Kidney glomerular epithelial cell (primary cell): ENCODE measurements at places on chromosomes 1 and 21.
A peak's percentile ranks its signal among the peaks of the same experiment; 100 is the strongest.

GRCh38 chr1:180252638-180253536 lies 22.8 kb downstream of the LHX4 start:
- DNase-seq = peak; percentile 19

GRCh38 chr1:70387507-70387906 lies 23.6 kb upstream of the CTH start:
- no peak for DNase-seq

DNA sequence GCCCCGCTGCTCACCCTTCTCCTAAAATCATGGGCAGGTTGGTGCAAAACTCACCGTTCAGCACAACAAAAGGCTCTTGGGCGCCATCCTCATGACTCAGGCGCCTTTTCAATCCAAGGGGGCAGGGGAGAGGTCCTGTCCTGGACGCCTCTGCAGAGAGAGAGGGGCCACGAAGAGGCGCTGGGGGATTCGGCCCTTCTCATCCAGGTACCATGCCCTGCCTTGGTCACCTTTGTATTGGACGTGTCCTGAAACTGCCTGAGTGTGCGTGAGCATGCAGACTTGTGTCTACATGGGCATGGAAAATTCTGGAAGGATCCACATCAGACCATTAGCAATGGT lies 53.5 kb downstream of the SLC37A1 start:
- DNase-seq = no peak

- no peak for DNase-seq
Measured at GRCh38 chr21:43354026-43354420, 72.9 kb downstream of the SIK1 start.

DNA sequence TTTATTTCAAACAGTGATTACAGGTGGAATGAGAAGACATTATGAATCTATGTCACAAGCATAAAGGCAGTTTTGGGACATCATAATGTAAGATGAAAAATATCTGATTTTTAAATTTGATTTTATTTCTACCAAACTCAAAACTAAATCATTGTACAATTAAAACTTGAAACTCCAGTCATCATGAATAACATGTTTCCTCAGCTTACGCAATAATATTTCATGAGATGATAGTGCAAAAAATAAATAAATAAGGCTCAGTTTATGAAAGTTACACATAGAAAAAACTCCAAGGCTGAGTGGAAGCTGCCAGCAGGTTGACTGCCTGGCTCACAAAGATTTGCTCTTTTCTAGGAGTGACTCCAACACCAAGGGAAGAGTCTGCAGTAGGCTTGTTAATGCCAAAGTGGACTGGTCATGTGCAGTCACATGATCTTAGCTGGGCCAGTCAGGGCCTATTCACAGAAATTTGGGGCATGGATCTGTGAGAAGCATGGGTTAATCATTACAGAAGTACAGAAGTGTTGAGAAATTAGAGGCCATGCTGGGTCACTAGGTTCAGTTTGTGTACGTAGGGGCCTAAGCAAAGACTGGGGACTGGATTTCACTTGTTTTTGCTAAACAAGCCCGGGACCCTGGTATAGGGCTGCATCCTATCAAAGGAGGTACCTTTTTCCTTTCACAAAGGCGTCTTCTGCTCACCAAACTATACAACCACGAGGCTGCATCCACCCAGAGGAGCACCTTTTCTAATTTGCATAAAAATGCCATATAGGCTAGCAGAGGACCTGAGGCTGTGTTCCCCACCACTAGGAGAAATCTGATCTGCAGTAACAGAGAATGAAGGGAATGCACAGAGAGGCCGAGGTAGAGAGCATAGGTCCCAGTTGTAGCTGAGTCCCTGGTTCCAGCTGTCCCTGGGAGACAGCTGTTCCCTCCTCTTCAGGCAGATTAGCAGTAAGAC lies 4.9 kb upstream of the ABCA4 start:
- DNase-seq = no peak

DNA sequence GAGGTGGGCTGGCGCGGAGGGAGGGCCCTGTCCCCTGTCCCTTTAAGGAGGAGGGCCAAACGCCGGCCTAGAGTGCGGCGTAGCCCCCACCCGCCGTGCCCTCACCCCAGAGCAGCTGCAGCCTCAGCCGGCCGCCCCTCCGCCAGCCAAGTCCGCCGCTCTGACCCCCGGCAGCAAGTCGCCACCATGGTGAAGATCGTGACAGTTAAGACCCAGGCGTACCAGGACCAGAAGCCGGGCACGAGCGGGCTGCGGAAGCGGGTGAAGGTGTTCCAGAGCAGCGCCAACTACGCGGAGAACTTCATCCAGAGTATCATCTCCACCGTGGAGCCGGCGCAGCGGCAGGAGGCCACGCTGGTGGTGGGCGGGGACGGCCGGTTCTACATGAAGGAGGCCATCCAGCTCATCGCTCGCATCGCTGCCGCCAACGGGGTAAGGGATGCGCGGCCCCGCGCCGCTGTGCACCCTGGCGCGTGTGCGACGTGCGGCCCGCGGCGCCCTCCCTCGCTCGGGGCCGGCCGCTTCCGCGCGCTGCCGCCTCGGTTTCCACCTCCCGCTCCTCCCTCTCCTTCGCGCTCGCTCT lies at the start of gene PGM1:
Gene PGM1, plus strand, starts transcription at position 109 of the 583 bp plus-strand sequence. Its CDS starts 78 bp downstream, at position 187.
- DNase-seq = peak; percentile 55

- no peak for DNase-seq
Measured at GRCh38 chr1:3473381-3473844, 18.9 kb downstream of the ARHGEF16 start.

- no peak for DNase-seq
Measured at GRCh38 chr1:74548961-74549750, 36.7 kb upstream of the LRRC53 start.

GRCh38 chr1:207949571-207950195 lies 38.8 kb upstream of the CD34 start:
- no peak for DNase-seq

- DNase-seq = no peak
Measured at GRCh38 chr1:91338501-91338900, 66.1 kb downstream of the HFM1 start.

GRCh38 chr1:7669559-7670311 lies 101.4 kb upstream of the VAMP3 start:
- no peak for DNase-seq

DNA sequence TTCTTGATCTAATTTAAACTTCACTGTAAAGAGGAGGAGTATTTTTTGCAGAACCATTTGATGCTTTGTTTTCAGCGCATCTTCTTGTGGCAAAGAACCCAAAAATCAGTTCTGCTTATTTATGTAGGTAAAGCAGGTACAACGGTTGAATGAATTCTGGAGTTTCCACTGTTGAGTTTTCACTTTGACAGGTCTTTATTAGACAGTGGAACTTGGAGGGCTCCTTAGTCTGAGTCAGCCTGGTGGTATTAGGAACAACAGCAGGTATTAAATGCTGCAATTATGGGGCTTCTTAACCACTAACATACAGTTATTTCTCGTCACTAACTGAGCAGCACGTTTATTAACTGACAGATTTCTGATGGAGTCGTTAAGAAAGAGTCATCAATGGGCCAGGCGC lies 1.2 kb downstream of the LRIG2 start:
- DNase-seq = no peak

- DNase-seq = no peak
Measured at GRCh38 chr1:181588631-181589030, 105.3 kb downstream of the CACNA1E start.

DNA sequence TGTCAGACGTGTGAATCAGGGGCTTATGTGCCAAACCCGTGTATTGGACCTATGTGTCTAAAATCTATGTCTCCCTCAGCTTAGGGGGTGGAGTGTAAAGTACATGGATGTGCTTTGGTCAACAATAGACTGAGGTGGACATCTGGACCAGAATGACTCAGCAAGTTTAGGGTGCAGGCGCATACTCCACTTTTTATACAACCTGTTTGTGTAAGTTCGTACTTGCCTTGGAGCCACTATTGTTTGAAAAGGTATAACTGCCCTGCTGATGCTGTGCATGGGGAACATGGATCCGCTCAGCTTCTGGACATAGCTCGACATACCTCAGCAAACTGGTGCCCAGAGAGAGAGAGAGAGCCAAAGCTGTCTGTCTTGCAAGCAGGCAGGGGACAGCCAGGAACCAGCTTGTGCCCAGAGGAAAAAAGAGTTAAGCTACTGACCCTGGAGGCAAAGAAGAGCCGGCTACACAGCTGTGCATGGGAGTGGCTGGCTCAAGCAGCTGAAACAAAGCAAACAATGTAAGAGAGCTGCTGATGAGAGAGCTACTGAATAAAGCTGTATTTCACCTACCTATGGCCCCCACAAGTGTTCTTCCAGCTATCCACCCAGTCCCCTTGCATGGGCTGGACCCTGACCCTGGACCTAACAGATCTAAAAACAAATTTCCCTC lies 41.2 kb downstream of the GJA5 start:
- no peak for DNase-seq

- DNase-seq = no peak
Measured at GRCh38 chr1:115828101-115829022, 12.6 kb downstream of the NHLH2 start.

DNA sequence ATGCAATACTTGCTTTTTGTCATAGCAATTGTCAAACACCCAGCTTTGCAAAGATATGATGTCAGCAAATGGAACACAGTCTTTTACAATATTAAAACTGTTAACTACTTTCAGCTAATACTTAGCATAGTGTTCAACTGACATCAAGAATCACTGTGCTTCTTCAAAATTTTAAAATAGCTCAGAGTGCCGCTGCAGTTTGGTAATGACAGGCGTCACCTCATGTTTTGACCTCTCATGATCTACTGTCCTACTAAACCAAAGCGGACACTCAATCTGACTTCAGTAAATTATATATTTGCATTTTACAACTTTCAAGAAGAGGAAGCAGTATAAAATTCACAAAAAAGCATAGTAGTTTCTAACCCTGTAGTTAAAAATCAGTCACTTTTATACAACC lies 2.0 kb downstream of the FMO1 start:
- no peak for DNase-seq

DNA sequence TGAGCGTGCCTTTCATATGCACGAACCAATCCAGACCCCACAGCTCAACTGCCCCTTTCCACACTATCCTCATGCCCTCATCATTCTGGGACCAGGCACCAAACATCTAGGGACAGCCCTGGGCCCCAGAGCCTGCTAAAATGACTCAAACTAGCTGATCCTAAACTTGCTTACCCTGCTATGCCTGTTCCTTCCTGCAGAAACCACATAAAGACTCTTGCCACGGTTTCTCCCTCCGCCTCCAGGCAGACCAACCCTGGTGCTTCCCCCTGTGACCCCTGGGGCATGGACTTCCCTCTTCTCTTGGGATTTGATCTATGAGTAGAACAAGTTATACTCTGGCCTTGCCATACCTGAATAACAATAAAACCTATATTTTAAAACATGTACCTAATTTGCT lies 138.0 kb upstream of the CD34 start:
- no peak for DNase-seq

GRCh38 chr1:24505816-24506215 lies 3.2 kb downstream of the RCAN3 start:
- no peak for DNase-seq

- no peak for DNase-seq
Measured at GRCh38 chr1:83734420-83734819, 264.5 kb downstream of the TTLL7 start.

DNA sequence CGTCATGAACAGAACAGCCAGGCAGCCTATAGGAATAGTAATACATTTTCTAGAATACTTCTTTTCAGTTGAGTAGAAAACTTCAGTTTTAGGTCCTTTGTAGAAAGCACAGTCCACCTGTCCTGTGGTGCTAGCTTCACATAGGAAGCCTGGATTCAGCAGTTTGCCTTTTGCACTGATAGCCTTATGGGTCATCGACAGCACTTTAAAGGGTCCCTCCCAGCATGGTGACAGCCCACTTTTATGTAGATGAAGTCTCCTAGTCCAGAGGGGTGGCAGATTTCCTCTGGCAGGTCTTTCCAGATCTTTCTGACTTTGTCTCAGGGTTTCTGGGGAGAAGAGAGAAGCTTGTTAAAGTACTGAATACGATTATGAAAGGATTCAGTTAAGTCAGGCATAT lies 161.4 kb upstream of the TNR start:
- no peak for DNase-seq

DNA sequence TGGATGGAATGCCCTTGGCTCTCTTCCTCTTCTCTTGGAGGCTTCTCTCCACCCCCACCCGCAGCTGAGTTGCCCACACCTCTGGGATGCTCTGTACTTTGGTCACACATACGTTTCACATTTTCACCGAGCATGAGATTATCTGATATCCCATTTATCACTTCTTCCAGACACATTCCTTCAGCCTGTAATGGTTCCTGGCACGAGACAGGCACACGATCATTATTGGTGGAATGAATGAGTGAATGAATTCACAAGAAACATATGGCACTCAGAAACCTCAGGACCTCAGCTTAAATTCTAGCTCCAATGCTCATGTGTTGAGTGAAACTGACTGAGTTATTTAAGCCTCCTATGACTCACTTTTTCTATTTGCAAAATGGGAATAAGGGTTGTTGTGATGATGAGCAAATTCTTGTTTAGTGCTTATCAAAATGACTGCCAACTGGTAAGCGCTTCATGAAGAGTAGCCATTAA lies 242.7 kb upstream of the JUN start:
- DNase-seq = no peak
